ENCODE measurements at places on chromosomes 2 and 18. TPM values are rescaled to one million over a fixed set of nuclear protein-coding genes. Genes with fewer than 3 reads are reported as not detected.

The TLX2 gene
- 0.31 TPM for total RNA-seq

The LIMS3 gene
- total RNA-seq = not detected

The KIAA2012 gene
- total RNA-seq = not detected

The ZAP70 gene
- 0.12 TPM for total RNA-seq
